ENCODE measurements at places on chromosomes 16 and 17.

GRCh38 chr17:29054835-29055234, 11.9 kb downstream of the PIPOX start:
- DNase-seq = no peak

- DNase-seq = no peak
Measured at GRCh38 chr17:37813751-37814150, 68.9 kb upstream of the HNF1B start.

GRCh38 chr17:18323007-18323406, 7.9 kb downstream of the SMCR8 start:
- DNase-seq = no peak

GRCh38 chr17:2406903-2407790, 6.3 kb upstream of the MNT start:
- DNase-seq = peak; percentile 58

GRCh38 chr17:16649585-16649984, 4.1 kb downstream of the ZNF624 start:
- no peak for DNase-seq

GRCh38 chr17:64017381-64017980, 3.0 kb downstream of the ICAM2 start:
- no peak for DNase-seq

DNA sequence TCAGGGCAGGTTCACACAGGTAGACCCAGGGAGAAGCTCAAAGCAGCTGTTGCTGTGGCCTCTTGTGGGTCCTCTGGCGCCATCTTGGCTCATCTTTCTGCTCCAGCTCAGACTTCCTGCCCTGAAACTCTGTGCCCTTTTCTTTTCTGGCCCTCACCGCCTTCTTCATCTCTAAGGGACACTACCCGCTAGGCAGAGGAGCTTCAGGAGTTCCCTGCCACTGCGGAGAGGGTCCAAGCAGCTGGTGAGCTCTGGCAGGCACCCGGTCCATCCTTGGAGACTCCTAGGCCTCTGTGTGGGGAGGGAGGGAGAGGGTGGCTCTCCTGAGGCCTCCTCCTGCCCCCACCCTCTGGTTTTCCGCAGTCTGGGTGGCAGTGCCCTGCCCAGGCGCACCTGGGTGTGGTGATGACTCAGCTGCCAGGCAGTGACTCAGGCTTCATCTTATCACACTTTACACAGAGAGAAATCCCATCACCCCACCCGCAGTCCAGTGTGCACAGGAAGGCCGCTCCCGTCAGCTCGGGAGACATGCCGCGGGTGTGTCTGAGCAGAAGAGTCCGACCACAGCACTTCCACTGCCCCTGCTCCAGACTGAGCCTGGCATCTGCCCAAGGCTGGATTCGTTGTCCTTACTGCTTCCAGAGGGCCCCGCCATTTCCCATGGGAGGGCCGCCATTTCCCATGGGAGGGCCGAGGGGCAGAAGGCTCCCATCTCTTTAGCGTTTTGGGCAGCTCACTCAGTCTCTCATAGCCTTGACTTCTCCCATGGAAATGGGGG, 7.3 kb downstream of the NT5C start:
- peak; percentile 71 for DNase-seq

DNA sequence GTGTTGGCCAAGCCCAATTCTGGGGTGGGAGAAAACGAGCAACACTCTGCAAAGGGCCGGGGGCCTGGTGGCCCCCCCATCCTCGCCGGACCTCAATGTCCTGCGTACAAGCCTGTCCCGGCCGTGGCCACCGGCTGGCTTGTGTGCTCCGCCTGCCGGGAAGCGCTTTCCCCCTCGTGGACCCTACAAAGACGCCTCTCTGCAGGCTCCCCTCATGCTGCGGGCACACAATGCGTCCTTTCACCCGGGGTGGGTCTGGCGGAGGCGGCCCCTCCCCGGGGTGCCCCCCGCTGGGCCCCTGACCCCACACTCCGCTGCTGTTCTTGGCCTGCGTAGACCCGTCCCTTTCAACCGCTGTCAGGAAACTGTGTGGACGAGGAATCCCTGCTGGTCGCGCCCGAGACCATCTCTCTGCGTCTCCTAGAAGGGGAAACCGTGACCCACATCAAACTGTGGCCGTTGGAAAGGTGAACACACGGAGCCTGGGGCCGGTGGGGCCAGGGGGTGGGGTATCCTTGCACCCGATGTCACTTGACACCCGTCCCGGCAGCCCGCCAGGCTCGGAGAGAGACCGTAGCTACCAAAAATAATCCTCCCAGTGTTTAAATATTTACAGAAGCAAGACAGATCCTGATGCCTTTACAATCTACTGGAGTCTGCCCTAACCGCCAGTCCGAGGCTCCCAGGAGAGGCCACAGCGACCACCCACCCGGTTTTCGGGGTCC, 43.6 kb downstream of the TBC1D16 start:
- DNase-seq = peak; percentile 25

DNA sequence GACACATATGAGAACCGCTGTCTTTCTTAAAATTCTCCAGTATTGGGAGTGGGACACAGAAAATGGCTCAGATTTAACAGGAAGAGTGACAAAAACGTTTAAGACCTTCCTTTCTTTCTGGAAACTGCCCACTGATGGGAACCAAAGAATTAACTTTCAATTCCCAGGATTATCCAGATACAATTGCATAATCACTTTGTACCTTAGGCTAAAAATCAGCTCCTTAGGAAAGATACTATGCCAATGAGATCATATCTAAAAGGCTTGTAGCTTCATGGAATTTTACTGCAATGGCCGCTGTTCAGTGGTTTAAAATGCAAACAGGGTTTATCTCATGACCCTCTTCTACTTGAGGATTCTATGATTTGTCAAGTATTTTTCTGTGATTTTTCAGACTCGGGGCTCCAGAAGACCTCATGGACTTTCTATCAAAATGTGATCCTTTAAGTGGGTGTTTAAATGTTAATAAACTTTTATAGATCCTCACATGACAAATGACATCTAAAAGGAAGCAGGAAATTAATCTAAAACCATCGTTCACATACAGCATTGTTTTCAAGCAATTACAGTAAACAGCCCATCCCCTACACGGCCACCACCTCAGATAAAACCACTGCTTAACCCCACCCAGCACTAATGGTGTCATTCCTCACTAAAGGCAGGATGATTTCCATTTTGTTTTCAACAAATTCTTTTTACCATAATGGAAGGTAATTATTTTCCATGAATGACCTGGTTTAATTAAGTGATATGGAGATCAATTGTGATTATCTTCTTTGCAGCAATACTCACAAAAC, 31.6 kb upstream of the ERN1 start:
- DNase-seq = no peak

GRCh38 chr16:24996731-24997130, 18.4 kb downstream of the ARHGAP17 start:
- no peak for DNase-seq

DNA sequence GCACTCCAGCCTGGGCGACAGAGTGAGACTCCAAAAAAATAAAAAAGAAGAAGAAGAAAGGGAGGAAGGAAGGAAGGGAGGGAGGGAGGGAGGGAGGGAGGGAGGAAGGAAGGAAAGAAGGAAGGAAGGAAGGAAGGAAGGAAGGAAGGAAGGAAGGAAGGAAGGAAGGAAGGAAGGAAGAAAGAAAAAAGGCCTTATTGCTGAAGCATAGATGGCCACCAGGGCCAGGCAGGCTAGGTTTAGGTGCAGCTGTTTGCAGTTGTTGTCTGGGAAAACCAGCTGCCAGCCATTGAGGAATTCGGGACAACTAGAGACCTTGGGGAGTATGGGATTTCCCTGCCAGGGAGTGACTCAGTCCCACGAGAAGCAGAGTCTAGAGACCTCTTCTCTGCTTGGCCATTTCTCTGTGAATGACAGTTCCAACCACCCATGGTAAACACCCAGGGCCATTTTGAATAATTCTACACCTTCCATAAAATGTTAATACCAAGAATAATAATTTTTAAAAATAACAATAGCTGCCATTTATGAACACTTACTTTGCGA, 31.0 kb downstream of the SCNN1B start:
- no peak for DNase-seq

DNA sequence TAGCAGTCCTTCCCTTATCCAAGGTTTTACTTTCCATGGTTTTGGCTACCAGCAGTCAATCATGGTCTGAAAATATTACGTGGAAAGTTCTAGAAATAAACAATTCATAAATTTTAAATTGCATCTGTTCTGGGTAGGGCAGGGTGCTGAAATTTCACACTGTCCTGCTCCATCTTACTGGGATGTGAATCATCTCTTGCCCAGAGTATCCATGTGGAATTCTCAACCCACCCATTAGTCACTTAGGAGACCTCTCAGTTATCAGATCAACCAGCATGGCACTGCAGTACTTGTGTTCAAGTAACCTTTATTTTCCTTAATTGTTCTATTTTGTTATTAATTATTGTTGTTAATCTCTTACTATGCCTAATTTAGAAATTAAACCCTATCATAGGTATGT, 202.8 kb upstream of the CPHXL start:
- no peak for DNase-seq

GRCh38 chr17:74851612-74852236, 8.0 kb downstream of the GRIN2C start:
- no peak for DNase-seq

- DNase-seq = no peak
Measured at GRCh38 chr16:74677868-74678267, 11.2 kb upstream of the RFWD3 start.

DNA sequence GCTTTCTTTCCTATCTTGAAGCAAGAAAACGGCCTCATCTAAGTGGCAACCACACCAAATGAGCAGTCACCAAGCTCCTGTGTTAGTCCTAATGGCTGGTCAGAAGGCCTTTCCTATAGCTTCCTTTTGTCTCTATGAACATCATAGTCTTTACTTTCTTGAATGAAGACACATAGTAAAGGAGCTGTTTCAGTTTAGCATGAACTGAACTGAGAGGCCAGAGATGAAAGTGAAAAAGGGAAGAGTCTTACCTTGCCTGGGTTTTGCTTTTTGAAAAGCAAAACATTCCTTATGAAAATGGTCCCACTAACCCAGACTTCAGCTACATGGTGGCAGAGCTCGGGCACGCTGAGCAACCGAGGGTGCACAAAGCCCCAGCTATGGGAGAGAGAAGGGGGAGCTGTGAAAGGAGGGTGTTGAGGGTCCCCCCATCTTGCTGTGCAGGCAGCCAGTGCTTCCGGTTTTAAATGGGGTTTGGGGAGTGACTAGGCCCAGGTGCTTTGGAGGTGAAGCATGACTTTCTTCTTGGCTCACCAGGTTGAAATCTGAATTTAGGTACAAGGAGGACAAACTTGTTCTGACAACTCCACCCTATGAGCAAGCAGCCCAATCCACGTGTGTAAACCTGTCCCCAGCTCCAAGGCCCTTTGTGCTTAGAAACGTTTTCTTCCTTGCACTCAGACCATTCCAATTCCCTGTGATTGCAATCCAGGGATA, 9.1 kb upstream of the PSMC3IP start:
- DNase-seq = no peak

GRCh38 chr16:46908540-46909372, 24.6 kb downstream of the GPT2 start:
- peak; percentile 64 for DNase-seq

DNA sequence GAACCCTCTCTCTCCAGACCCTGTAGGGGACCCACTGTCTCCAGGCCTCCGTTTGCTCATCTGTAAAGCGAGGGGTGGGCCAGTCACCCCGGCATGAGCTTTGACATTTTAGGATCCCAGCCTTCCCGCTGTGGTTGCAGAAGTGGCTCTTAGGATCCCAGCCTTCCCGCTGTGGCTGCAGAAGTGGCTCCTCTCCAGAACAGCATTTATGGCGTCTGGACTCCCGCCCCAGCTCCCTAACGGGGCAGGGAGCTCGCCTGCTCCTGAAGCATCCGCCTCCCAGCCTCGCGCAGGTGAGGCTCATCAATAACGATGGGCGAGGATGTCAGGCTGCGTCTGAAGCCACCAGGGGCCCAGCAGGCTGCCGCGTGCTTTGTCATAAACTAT, 222.3 kb upstream of the TNRC6C start:
- no peak for DNase-seq

DNA sequence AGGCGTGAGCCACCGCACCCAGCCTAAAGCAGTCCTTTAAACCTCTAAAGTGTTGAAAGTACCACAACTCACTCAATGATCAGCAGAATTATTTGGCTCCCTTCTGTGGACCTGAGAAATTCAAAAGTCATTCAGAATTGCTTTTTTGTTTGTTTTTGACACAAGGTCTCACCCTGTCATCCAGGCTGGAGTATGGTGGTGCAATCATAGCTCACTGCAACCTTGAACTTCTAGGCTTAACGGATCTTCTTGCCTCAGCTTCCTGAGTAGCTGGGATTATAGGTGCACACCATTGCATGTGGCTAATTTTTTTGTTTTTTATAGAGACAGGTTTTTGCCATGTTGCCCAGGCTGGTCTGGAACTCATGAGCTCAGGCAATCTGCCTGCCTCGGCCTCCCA, 44.3 kb downstream of the TRAF4 start:
- no peak for DNase-seq

DNA sequence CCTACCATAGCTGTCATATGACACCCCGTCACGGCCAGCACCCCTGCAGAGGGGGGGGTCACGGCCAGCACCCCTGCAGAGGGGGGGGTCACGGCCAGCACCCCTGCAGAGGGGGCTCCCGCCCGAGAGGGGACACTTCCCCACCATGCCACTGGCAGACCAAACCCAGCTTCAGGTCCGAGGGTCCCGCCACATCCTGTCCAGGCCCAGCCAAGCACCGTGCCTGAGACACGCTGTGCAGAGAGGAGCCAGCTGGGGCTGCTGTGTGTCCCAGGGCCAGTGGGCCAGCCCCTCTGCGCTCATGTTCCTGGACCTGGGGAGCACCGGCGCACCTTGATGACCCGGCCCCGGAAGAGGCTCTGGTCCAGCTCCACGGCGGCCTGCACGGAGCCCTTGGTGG, 1.9 kb downstream of the PABPN1L start:
- no peak for DNase-seq

GRCh38 chr16:5166486-5166885, 68.9 kb upstream of the EEF2KMT start:
- no peak for DNase-seq

DNA sequence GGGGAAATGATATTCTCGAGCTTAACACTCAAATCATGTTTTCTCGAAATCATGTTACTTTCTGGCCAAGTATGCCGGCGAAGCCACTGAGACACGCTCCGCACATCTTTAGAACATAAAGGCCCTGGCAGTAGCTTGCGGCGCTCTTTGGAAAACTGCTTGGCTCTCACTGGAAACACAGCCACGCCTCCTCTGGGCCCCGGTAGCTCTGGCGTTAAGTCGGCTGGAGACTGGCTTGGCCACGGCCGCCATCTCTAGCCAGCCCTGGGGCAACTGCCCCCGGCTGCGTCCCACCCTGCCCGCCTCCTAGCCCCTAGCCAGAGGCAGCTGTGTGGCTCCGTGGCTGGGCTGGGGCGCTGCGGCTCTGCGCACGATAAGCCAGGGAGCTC, 9.2 kb upstream of the BAIAP2 start:
- DNase-seq = no peak

DNA sequence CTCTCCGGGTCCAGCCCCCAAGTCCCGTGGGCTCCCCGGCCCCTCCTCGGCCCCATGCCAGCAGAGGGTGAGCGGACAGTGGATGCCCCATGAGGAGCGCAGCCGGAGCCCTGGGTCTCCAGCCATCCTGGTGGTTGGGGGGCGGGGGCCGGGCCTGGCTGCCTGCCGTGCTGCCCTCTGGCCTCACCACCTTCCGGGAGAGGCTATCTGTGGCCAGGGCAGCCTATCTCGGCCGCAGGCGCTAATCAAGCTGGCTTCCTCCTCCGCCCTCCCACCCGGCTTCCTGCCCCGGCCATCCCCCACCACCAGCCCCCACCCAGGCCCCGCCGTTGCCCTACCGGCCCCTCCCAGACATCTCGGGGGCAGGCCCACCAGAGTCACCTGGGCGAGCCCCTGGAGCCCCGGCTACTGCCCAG, 46.8 kb downstream of the ZFPM1 start:
- DNase-seq = no peak

All from activated CD4-positive, alpha-beta T cell treated with anti-CD3 and anti-CD28 coated beads, Interleukin-2, amount 50 U/mL, for 48 hours (primary cell).